Activated CD4-positive, alpha-beta T cell treated with anti-CD3 and anti-CD28 coated beads, Interleukin-2, amount 50 U/mL, for 1 hour (primary cell): ENCODE measurements at places on chromosomes 4 and X.

- DNase-seq: no peak
Measured at GRCh38 chrX:44570522-44570921, 27.9 kb upstream of the FUNDC1 start.

DNA sequence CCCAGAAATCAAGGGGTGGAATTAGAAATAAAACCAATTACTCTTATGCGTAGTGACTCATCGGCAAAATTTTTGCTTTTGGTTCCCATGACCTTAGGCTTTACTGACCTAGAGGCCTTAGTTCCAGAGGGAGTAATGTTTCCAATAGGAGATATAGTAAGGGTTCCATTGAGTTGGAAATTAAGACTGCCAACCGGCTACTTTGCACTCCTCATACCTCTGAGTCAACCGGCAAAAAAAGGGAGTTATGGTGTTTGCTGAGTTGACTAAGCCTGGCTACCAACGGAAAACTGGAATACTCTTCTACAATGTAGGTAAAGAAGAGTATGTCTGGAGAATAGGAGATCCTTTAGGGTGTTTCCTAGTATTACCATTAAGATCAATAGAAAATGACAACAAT is 919.8 kb downstream of the CENPC start:
- DNase-seq: no peak

- no peak for DNase-seq
Measured at GRCh38 chrX:42869659-42870476, 91.9 kb upstream of the PPP1R2C start.

GRCh38 chr4:123248085-123248659 is 148.4 kb upstream of the SPRY1 start:
- no peak for DNase-seq

GRCh38 chrX:123188081-123188480 is 4.0 kb downstream of the GRIA3 start:
- no peak for DNase-seq

GRCh38 chr4:90960433-90960832 is 833.2 kb downstream of the CCSER1 start:
- no peak for DNase-seq

GRCh38 chrX:54063361-54063760 is 19.1 kb upstream of the PHF8 start:
- no peak for DNase-seq

- no peak for DNase-seq
Measured at GRCh38 chr4:55447108-55447708, 51.5 kb downstream of the TMEM165 start.

DNA sequence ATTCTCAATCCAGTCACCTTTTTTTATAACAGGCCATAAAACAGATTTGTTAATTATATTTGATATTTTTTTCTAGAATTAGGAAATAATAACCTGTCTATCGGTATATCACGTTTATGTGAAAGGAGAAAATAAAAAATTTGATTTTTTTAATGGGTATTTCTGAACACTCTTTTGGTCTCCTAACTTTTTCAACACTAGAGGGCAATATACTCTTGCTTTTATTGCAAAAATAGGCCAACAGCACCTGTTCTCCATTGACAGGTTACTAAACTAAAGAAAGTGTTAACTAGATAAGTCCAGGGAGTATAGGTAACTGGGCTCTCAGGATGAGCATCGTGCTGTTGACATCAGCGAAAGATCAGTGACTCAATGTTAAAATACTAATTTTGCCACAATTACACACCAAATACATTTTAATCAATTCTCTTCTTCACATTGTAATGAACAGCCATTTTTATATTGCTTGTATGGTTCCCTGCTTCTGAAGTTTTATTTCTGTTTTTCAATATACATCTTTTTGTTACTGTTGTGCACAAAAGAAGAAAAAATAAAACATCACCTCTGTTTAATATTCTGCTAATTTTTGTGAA is 22.8 kb downstream of the NDST4 start:
- no peak for DNase-seq
